Hematopoietic multipotent progenitor cell treated with erythropoietin and hydrocortisone succinate and interleukin-3 and kit ligand, for 6 days (in vitro differentiated cells): ENCODE measurements at places on chromosomes 2 and 18.

- no peak for DNase-seq
Observed at GRCh38 chr2:78541088-78541450, 484.4 kb upstream of the REG3G start.

- peak; percentile 37 for DNase-seq
Observed at GRCh38 chr2:172335736-172336135, 91.7 kb upstream of the ITGA6 start.

DNA sequence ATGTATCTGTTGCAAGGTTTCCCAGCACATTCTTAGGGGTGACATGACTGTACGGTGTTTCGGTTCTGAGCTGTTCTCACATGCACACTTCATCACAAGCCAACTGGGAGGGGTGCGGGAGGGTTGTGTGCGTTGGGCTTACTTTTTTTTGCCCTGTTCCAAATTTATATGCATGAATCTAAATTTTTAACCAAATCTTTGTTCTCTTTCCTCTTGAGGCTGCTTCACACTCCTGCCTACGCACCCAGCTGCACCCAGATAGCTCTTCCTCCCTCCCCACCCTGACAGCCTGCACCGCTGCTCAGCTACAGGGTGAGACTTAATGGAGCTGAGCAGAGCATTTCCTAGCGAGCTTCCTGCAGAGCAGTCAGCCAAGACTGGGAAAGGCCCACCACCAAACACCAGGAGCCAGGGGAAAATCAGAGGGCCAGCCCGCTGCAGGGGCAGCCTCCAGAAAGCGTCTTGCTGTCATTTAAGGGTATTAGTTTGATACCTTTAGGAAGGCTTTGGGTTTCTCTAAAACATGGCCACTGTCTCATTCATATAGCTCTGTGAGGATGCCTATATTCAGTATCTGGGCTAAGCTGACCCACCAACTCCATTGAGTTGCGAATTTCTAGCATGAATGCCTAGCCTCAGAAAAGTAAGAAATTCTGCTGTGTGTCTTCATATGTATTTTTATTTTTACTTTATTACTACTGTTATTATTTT lies 84.5 kb downstream of the POU3F3 start:
- no peak for DNase-seq

GRCh38 chr2:101205521-101206479 lies 46.9 kb upstream of the CNOT11 start:
- peak; percentile 91 for DNase-seq

DNA sequence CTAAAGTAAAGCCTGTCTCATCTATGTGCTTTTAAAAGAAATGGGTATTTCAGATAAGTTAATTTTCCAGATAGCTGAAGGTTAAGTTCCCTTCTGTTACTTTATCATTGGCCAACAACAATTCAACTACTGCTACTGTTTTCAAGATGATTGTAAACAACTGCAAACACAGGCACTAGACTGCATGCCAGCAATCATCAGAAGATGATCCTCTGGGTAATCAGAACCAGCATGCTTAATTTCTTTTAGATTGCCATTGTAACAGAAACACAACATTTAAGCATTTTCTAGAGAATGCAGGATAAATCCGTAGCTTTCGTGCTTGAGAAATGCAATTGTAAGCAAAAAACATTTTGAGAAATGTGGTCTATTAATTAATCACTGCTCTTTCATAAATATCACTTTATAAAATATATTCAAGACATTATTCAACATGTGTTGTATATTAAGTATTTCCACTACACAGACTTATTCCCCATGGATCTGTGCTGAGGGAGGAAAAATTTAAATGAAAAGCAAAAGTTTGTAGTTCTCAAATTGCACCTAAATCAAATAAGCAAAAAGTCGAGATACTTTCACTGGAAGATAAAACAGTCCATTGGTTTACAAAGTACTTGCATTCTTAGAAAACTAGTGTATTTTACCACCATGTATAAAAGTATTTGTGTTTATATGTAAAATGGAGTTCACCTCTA lies 133.7 kb downstream of the ATL2 start:
- no peak for DNase-seq

- DNase-seq: no peak
Observed at GRCh38 chr2:215791481-215791937, 221.8 kb downstream of the MREG start.

DNA sequence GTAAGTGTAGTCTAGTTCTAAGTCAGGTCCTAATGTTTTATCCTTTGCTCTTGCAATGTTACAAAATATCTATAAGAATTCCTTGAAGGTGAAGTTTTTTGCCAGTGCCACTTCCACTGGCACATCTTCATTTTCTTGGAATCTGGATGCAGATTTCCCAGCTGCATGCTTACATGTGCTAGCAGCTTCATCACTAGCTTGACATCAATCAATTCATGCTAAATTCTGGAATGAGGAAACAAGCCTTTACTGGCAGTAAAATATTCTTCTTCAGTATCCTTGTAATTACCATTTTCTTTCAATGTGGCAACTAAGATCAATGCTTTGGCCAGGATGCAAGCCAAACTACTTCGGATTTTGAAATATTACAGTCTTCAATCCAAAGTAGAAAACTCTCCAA lies 200.6 kb upstream of the SIX2 start:
- no peak for DNase-seq
